ENCODE measurements at places on chromosomes 7 and 10.

DNA sequence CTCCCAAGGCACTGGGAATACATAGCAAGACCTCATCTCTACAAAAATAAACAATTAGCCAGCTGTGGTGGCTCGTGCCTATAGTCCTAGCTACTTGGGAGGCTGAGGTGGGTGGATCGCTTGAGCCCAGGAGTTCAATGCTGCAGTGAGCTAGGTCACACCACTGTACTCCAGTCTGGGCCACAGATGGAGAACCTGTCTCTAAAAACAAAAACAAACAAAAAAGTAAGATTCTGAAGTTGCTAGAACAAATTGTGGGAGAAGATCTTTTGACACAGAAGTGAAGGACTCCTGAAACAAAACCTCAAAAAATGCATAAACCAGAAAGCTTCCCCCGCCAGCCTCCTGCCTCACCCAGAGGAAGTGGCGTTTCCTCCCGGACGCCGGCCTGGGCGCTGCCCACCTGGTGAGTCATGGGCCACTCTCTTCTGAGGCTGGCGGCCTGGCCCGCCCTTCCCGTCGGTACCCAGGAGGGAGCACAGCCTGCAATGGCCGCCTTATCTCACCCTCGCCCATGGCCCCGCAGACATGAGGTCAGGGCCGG is 25.4 kb upstream of the ELN start:
- peak; percentile 32 for DNase-seq

GRCh38 chr7:33807779-33808482 is 97.4 kb upstream of the BMPER start:
- DNase-seq, result peak; percentile 2

DNA sequence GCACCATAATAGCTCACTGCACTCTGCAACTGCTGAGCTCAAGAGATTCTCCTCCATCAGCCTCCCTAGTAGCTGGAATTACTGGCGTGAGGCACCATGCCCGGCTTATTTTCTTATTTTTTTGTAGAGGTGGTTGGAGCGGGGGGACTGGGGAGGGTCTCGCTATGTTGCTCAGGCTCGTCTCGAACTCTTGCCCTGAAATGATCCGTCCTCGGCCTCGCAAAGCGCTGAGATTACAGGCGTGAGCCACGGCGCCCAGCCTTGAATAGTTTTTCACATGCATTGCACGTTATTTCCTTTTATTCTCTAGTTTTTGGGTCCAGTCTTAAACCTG is 526 bp upstream of the LAMTOR4 start:
- no peak for DNase-seq

GRCh38 chr7:56375173-56375572 is 259.0 kb upstream of the NUPR2 start:
- DNase-seq, result no peak

GRCh38 chr7:121521711-121522400 is 125.7 kb upstream of the FAM3C start:
- DNase-seq, result no peak

DNA sequence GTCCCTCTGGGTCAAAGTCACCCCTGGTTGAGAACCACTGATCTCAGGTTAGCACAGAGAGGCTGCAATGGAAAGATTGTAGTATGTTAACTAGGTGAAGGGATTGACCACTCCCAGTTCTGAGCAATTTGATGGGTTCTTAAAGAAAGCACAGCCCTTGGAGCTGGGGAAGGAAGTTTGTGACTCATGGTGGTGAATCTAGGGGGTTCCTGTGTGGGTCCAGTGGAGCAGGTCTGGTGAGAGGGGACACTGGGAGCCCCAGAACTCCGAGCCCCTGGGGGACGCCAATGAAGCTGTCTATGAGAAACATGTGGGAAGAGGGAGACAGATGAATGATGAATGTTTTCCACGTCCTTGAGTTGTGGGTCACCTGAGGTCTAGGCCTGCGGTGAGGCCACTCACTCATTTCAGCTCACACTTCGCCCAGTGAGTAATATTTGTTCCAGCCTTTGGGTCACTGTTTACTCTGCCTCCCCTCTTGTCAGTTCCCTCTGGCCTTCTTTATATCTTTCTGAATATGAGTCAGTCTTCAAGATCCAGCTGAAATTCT is 341.9 kb downstream of the LRMDA start:
- DNase-seq, result no peak

DNA sequence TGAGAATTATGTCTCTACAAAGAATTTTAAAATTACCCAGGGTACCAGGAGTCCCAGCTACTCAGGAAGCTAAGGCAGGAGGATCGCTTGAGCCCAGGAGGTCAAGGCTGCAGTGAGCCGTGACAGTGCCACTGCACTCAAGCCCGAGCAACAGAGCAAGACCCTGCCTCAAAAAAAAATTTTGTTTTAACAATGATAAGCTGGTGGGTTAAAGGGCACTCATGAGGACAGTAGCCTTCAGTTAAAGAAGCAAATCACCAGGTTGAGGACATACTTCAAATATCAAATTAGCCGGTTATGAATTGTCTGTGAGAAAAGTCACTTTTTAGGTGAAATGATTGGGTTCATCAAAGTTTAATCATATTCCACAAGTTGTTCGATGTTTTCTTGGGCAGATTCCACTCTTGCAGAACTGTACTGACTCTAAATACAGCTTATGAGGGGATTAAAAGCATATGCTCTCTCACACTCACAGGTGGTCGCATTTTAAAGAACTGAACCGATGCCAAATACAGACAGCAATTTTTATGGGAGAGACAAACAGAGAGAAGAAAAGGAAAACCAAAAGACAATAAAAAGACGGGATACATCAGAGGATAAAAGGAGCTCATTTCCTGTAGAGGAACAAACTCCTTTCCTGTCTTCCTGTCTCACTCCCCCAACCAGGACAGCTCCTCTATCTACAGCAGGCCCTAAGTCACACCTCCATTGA is 582.8 kb upstream of the NRP1 start:
- no peak for DNase-seq

DNA sequence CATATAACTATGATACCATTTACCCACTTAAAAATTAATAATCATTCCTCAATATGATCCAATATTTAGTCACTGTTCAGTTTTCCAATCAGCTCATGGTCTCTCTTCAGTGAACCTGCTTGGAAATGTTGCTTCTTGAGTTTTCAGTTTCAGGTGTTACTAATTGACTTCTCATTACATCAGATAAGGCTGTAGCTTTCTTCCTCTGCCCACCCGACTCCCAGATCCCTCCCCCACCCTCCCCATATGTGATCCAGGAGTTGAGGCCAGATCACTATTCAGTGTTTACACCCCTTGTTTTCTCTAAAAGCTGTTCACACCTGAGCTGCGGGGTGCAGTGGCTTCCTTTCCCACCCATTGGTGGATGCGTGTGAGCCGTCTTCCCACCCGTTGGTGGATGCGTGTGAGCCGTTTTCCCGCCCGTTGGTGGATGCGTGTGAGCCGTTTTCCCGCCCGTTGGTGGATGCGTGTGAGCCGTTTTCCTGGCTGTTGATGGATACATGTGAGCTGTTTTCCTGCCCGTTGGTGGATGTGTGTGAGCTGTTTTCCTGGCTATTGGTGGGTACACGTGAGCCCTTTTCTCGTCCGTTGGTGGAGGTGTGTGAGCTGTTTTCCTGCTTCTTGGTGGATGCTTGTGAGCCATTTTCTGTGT is 3.2 kb upstream of the MTG1 start:
- no peak for DNase-seq

- DNase-seq, result no peak
Observed at GRCh38 chr7:108076156-108076555, 54.0 kb downstream of the LAMB4 start.

- no peak for DNase-seq
Observed at GRCh38 chr10:43649185-43649523, 473 bp upstream of the ZNF32 start.

- DNase-seq, result no peak
Observed at GRCh38 chr10:70362328-70362727, 20.1 kb downstream of the LRRC20 start.

DNA sequence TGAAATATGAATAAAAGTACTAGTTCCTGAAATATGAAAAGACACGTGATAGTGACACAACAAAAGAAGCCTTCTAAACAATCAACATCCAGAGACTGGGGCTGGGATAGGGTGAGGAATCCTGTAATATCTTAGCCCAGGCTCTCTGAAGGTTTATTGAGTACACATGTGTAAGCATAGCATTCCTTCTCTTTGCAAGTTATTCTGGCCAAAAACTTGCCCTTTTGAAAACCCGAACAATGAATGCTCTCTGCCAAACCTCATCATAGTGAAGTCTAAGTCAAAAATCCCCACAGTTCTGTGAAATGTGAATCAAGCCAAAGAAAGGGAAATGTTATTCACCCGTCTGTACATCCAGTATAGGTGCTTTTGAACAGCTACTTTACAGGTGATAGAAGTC is 11.6 kb downstream of the SEMA3D start:
- DNase-seq, result no peak

- no peak for DNase-seq
Observed at GRCh38 chr10:102752934-102753664, 9.4 kb downstream of the WBP1L start.

- no peak for DNase-seq
Observed at GRCh38 chr10:86821388-86821999, 65.1 kb downstream of the BMPR1A start.

- DNase-seq, result no peak
Observed at GRCh38 chr7:87474533-87475358, 734 bp downstream of the ABCB4 start.

GRCh38 chr10:34031400-34031799 is 696.9 kb upstream of the NRP1 start:
- no peak for DNase-seq

DNA sequence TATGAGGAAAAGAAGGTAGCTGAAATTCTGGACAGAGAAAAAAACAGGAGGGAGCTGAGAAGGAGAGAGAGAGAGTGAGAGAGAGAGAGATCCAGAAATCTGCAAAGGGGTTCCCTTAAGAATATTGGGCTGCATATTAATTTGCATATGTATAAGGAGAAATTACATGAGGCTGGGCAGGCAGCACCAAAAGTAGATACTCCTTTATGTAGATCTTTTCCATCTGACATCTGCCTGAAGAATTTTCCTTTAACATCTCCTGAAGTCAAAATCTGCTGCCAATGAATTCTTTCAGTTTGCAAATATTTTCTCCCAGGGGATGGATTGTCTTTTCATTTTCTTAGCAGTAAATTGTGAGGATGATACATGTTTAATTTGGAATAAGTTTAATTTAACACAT is 1365.3 kb downstream of the GATA3 start:
- no peak for DNase-seq

GRCh38 chr7:52410032-52410431 is 625.4 kb upstream of the POM121L12 start:
- no peak for DNase-seq

GRCh38 chr10:117477961-117478670 is 64.4 kb upstream of the EMX2 start:
- no peak for DNase-seq

GRCh38 chr7:77368974-77369373 is 47.2 kb downstream of the GSAP start:
- DNase-seq, result no peak

DNA sequence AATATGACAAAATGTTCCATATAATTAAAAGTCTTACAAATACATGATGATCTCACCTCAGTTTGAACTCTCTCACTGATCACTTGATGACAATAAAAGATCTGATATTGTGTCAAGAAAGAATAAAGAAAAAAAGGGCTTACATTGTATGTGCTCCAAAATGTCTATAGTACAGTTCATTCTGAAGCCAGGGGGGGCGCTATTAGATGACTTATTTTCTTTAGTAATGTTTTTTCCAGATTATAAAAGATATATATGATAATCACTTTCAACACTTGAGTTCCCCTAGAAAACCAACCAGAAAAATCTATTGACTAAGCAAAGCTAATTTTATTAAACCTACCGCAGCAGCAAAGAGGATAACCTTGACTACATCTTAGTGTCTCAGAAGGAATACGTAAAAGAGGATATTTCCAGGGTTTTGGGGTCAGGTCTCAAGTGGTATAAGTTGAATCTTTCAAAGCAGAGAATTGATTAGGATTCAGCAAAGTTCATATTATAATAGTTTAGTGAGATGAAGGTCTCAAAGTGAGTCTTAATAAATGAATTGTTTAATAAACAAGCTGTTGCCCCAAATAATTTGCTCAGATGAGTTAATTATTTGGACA is 55.8 kb downstream of the PTN start:
- no peak for DNase-seq

GRCh38 chr7:30330134-30331111 is 46.0 kb downstream of the ZNRF2 start:
- no peak for DNase-seq

GRCh38 chr7:149772956-149773434 is 393 bp downstream of the ZNF467 start:
- DNase-seq, result no peak

GRCh38 chr7:134616611-134617010 is 30.0 kb upstream of the BPGM start:
- no peak for DNase-seq

DNA sequence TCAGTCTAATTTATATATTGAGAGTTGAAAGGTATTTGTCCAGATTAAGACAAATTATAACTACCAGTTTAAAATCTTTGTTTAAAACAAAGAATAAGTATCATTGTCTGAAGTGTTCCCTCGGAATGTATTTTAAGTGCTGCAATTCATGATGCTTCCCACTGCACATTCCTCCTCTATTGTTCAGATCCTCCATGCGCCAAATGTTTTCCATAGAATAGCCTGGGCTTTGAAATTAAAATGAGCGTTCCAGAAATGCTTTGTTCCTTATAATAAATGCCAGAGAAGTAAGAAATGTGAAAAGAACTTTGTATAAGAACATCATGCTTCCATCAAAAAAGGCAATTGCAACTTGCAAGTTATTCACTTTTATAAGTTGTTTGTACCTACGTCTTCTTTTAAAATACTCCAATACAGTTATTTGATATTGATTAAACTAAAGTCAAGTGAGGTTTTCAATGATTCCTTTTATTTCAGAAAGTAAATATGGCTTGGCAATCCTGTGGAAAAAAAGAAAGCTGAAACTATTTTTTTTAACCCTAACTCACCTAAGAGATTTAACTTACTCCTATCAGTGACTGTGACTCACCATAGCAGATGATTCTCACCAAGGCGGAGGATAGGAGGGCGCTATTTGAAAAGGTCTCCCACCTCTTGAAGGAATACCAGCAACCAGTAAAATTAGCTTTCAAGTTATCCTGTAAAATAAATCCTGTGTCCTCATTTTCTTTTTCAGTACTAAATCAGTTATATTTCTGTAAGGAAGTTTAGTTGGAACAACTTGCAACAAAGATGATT is 85.8 kb downstream of the CTNNA3 start:
- DNase-seq, result no peak

DNA sequence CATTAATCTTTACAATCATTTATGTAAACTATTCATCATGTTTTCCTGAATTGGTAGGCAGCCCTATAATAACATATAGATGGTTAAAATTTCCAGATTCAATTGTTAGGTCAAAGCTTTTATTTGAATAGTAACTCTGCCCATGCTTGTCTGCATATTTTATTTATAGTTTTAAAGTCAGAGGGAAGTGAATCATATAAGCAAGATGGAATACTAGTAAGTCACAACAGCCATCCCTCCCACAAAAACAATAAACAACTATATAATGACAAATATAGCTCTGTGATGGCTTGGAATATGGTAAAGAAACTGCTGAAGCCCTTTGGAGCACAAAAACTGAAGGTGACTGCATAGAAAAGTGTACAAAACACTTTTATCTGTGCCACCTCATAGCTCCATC is 156.3 kb upstream of the TMEM106B start:
- no peak for DNase-seq

GRCh38 chr7:79293655-79294142 is 159.8 kb downstream of the MAGI2 start:
- DNase-seq, result no peak
